ENCODE measurements at places on chromosomes 1 and 21.
A peak's percentile ranks its signal among the peaks of the same experiment; 100 is the strongest.

DNA sequence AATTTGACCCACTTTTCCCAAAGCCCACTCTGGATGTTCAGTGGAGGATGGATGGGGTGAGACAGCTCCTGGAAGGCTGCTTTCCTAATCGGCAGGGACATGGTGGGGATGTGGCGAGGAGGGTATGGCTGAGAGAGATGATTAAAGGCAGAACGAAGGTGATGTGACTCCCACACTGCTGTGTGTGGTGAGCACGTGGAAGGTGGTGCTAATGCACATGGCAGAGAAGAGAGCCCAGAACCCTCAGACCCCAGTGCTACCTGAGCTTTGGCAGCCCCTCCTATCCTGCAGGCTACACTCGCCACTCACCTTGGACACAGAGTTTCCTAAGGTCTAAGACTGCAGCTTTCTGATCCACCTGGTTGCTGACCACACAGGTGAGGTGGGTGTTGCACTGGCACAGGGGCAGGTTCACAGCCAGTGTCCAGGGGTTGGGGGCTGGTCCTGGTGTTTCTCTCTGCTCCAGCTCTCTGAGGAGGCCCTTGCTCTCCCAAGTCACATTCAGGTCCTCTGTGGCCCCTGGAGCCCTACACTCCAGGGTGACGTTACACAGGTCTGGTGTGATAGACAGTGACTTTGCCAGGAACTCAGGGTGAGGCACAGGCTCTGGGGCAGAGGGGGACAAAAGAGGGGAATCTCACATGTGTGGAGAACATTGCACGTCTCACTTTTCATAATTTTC lies 151.4 kb upstream of the ETV3 start:
- DNase-seq, result no peak

GRCh38 chr1:216604771-216605170 lies 118.5 kb downstream of the ESRRG start:
- DNase-seq, result no peak

DNA sequence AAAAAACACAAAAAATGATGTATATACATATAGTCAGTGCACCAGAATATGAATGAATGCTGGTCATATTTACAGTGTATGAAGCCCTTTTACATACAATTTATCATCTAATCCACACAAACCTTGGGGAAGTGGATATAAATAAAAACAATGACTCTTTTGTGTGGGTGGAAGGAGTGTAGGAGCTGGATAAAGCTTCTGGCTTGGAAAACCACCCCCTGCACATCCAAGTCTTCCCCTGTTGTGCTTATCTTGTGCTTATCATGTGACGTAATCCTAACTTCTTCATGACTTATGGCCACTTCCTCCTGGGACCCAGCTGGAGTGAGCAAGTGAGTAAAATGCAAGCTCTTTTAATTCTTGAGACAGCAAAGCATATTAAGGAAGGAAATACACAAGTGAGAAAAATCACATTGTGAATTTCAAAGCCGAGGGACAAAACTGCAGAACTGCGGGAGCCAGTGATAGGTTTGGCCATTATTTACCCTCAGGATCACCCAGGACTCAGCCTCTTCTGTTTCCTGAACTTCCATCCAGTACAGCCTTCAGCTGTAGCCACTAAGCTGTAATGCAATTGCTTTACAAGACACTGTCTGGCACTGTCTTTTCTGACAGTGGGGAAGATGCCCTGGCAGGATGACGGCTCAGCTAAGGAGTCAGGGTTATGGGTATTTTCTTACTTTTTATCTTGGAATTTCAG lies 104.0 kb upstream of the PPM1J start:
- DNase-seq, result peak; percentile 85

DNA sequence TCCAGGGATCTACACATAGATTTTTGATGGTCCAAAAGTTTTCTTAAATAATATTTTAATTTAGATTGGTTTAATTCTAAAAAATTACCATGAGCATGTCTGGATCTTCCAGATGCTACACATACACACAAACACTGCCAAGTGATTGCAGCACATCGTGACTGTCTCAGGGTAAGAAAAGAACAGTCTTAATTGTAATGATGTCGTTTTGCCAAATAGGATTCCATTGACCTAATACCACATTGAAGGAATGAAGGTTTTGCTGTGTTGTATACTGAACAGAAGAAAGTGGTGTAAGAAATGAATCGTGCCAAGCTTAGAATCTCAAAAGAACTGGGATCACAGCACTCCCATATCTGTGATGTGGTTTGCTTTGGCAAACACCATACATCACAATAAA lies 633.3 kb upstream of the CAMK1G start:
- DNase-seq, result no peak

- no peak for DNase-seq
These were observed 31.9 kb downstream of the NEK2 start for GRCh38 chr1:211643324-211644212.

GRCh38 chr1:157724537-157725220 lies 24.1 kb upstream of the FCRL3 start:
- peak; percentile 23 for DNase-seq

GRCh38 chr1:225889743-225890142 lies 797 bp upstream of the LEFTY1 start:
- no peak for DNase-seq

- DNase-seq, result no peak
These were observed 21.3 kb downstream of the A3GALT2 start for GRCh38 chr1:33299461-33300155.

GRCh38 chr1:91200675-91201074 lies 178.8 kb upstream of the ZNF644 start:
- no peak for DNase-seq

DNA sequence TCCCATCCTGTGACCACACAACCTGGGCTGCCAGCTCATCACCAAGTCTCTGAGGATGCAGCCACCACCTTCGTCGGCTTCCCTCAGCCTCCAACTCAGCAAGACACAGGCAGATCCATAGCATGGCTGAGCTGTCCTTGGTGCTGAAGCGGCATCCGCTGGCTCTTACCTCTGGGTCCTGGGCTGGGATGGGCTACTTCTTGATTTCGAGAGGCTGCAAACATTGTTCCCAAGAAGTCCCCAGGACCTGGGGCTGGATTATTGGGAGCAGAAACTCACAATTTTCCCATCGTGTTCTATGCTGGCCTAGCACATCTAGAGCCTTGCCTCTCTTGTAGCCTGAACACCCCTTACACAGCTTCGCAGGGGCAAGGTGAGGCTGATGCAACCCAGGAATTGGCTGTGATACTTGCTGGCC lies 24.9 kb upstream of the C1QA start:
- DNase-seq, result peak; percentile 18

- no peak for DNase-seq
These were observed 7.8 kb downstream of the HSPA6 start for GRCh38 chr1:161531986-161532643.

- no peak for DNase-seq
These were observed 13.9 kb upstream of the WDR26 start for GRCh38 chr1:224448453-224449017.

- no peak for DNase-seq
These were observed 1.6 kb upstream of the LEFTY1 start for GRCh38 chr1:225890346-225891228.

- DNase-seq, result no peak
These were observed 42.9 kb downstream of the HLX start for GRCh38 chr1:220921971-220922635.

GRCh38 chr1:147735423-147735822 lies 25.0 kb downstream of the GJA5 start:
- DNase-seq, result no peak

DNA sequence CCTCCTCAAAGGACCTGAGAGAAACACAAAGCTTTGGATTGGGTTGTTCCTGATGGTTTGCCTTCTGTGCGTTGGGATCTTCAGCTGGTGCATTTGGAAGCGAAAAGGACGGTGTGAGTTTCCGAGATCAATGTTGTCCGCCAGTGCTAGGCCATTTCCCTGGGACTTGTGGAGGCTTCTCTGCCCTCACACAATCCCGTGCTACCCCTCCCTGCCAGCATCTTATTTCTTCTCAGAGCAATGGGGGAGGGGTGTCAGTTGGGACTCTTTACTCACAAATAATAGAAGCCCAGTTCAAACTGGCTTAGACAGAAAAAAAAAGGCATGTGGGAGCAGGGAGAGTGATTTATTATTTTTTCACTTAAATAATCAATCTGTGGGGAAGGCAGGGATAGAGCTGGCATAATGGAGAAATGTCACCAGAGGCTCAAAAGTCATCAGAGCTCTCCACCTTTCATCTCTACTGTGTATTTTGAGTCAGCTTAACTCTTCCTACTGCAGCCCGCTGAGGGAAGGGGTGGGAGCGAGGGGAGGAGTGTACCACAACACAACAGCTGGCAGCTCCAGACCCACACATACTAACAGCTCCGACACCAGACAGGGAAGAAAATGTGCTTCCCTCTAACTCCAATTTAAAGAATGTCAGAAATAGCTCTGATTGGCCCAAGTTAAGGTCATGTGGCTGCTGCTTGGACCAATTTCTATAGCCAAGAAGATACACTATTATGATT lies 22.4 kb downstream of the LY9 start:
- DNase-seq, result no peak

GRCh38 chr1:176843352-176844297 lies 320.9 kb downstream of the ASTN1 start:
- DNase-seq, result no peak

- no peak for DNase-seq
These were observed 252.3 kb downstream of the BRINP2 start for GRCh38 chr1:177423090-177423489.
